ENCODE measurements at places on chromosomes 3 and 15.

DNA sequence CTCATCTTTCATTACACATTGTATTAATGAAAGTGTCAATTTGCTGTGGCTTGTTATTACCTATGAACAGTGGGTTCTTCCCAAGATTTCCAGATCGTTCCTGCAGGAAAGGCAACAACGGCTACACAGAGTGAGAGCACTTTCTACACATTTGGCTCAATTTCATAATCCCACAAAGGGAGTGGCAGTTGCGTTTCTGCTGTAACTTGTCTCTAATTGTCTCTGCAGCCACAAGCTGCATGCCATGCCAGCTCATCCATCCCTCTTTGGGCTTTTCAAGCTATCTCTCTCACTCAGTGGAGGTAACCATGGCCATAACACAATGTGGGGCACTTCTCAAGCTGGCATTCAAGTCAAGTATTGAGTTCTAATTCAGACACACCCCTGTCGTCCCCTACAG, 27.7 kb upstream of the CPNE4 start:
- no peak for DNase-seq

DNA sequence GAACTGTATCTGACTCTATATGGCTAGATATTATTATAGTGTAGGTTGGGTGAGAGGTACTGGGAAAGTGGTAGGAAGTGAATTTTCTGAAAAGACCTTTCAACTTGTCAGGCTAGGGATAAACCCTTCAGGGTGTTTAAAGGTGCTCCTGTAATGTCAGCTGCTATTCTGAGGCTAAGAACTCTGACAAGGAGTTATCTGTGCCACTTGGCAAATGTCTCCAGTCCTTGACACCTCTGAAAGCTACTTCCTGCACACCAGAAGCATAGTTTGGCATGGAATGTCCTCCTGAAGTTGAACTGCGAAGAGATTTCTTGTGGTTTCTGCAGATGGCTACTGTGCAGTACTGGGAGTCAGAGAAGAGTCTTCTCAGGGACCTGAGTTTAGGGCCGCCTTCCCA, 194.3 kb downstream of the CDIN1 start:
- no peak for DNase-seq

DNA sequence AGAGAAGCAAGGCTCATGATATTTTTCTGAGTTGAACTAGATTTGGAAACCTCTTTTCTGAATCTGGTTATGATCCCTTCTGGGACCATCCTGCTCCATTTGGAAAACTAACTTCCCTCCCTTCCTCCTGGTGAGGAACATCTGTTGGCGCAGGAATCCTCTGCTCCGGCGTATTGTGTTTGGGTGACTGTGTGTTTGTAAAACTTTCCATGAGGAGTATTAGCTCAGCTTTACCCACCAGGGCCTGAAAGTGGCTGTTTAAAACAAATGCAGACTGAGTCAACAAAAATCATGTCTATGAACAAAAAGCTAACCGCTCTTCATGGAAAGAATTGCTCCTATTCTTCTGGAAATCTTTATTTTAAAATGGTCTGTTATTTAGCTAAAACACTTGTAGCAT, 17.7 kb downstream of the STARD9 start:
- DNase-seq: no peak

DNA sequence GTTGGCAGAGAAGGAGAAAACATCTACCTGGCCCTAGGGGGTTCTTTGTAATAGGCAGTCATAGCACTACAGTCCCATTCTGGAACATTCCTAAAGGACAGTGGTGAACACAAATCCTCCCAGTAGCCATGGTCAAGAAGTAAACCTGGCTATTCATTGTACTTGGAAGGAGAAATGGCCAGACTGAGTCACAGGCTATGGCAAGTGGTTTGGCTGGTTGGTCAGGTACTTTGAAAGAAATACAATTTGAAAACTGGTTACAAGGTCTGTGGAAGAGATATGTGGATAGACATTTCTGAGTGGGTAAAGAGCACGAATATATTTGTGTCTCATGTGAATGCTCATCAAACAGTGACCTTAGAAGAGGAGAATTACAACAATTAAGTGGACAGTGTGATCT, 33.0 kb upstream of the FAN1 start:
- DNase-seq: no peak

Measured in stimulated activated CD8-positive, alpha-beta memory T cell treated with anti-CD3 and anti-CD28 coated beads, Interleukin-15, amount 100 ng/mL, for 24 hours (primary cell).